Heart right ventricle (tissue), 16 donors: ENCODE measurements at places on chromosomes 13 and 19. TPM values are rescaled to one million over a fixed set of nuclear protein-coding genes. Genes with fewer than 3 reads are reported as not detected.
A peak's percentile ranks its signal among the peaks of the same experiment; 100 is the strongest.

The ZNF808 gene
- 33.9 TPM for total RNA-seq

The GIPR gene
- 6.2 TPM for total RNA-seq

The CLDND2 gene
- 1.5 TPM for total RNA-seq

The DPF1 gene
- not detected for total RNA-seq

The HIF3A gene
- 22.7 TPM for total RNA-seq

GRCh38 chr13:53442979-53443378, 414.4 kb downstream of the OLFM4 start:
- no peak for DNase-seq

DNA sequence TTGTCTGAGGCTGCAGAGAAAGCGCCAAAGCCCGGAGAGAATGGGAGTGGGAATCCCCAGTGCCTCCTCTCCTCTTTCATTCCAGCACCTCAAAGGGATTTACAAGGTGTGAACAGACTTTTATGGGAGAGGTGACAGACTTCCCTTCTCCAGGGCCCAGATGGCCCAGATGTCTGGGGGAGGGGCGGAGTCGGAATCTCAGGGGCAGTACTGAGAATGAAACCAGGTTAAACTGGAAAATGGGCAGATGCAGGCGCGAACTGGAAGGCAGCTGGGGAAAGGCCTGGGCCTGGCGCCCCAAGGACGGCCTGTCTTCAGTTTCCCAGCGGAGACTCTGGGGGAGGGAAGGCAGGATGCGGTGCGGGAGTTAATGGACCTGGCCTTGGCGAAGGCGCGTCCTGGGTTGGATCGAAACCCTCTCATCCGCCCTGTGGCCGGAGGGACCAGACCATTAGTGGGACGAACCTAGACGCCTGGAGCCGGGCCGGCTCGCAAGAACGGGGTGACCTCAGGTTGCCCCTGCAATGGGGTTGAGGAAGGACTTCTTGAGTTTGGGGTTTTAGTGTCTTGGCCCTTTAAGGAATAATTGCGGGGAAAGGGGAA, 592 bp upstream of the TRIP10 start:
- peak; percentile 62 for DNase-seq

DNA sequence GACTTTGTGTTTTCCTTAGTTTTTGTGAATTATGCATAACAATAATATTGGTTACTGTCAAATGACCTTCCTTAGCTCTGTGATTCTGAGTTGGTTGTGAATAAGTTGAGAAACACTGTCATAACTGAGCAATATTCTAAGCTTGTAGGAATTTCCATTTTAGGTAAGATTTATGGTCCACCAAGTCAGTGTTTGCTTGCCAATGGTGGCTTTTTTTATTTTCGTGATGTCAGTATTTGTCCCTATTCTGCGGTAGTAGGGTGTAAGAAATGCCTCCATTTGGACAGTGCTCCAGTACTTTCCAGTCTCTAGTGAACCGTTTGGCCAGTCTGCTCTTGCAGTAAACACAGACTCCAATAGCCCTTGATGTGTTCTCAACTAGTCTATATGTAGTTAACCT, 94.7 kb downstream of the FRY start:
- DNase-seq: no peak

GRCh38 chr13:46816371-46816770, 19.4 kb upstream of the ESD start:
- DNase-seq: no peak

- no peak for DNase-seq
Measured at GRCh38 chr13:36907821-36908220, 12.2 kb downstream of the SMAD9 start.

DNA sequence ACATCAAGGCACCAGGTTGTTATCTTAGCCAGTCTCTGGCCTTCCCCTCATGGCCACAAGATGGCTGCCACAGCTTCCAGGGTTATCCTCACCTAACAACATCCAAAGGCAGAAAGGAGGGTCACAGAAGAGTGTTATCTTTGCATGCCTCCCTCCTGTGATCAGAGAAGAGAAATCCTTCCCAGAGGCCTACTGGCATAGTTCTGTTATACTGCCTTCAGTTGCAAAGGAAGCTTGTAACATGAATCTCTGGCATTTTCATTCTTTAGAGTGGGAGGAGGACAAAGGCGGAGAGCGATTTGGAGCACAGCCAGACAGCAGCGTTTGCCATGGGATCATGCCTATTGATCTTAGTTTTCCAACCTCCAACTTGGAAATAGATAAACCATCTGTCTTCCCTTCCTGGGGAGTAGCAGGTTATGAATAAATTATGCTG, 135.7 kb downstream of the DNAJC15 start:
- DNase-seq: no peak

- no peak for DNase-seq
Measured at GRCh38 chr19:33872445-33873320, 76.0 kb downstream of the KCTD15 start.
